ENCODE measurements at places on chromosomes 4 and X.

GRCh38 chr4:24984602-24985532 lies 45.9 kb downstream of the LGI2 start:
- DNase-seq = no peak

DNA sequence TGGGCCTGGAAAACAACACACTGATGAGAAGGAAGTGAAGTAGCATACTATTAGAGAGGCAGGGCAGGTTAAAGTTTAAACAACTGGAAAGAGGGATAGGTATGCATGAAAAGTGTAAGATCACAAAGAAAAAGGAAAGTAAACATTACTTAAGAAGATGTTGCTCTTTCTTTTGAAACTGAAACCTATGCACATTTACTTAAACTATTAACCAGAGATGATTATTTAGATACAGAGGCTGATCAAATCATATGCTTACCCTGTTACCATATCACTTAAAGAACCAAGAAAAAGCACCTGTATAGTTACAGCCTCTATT lies 37.8 kb downstream of the NAP1L5 start:
- no peak for DNase-seq

- DNase-seq = no peak
Observed at GRCh38 chrX:68252664-68253063, 180.6 kb downstream of the OPHN1 start.

GRCh38 chr4:105613306-105613705 lies 60.9 kb downstream of the ARHGEF38 start:
- no peak for DNase-seq

DNA sequence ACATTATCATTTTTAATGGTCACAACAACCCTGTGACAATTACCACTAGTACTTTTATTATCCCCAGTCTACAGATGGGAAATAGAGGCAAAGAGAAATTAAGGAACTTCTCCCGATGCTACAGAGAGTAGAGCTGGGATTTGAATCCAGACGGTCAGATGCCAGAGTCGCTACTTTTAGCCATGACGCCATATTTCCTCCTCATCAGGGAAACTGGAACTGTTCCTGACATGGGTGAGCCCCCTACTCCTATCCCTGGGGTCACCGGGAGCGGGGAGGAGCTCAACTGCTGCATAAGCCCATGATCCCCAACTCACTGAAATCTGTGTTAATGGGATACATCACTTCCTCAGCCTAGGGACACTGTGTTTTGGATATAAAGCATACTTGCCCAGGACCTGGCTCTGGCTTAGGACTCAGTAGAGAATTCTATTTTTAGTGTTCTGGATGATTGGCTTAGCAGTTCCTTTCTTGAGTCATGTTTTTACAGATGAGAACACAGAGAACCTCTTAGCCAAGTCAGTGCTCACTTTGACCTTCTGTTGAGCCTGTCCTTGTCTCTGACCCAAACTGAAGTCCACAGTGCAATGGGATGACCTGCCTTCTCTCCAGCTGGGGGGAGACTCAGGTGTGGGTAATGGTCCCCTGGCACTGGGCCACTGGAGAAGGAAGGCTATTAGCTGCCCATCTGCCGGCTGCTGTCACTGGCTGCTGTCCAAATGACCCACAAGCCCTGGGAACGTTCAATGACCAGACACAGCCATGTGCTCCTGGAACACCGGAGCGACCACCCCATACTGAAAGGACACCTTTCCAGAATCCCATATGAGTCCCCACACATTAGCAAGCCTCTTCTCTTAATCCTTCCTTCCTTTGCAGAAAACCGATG lies 90.8 kb upstream of the SHISA3 start:
- DNase-seq = no peak

Measured in CD4-positive, alpha-beta T cell treated with Interleukin-15 for 1 hour (primary cell).